ENCODE measurements at places on chromosomes 7 and 10.

- peak; percentile 80 for DNase-seq
These were observed 11.4 kb downstream of the ATG9B start for GRCh38 chr7:151012911-151013347.

GRCh38 chr10:112078003-112078402, 105.6 kb downstream of the GPAM start:
- DNase-seq = no peak

DNA sequence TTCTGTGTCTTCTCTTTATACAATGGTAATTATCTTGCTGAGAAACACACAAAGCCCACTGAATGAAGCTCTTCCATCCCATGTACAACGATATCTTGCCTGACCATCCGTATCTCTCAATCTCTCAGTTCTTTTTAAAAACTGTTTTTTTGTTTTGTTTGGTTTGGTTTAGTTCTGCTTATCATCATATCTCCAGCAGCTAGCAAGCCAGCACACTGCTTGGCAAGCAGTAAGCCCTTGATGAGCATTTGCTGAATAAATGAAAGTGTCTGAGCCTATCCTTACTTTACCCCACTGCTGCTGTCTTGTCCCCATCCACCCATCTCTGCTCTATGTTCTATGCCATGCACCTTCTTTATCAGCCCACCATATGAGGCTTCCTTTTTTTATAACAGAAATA, 34.2 kb downstream of the ITGB1 start:
- peak; percentile 65 for DNase-seq

DNA sequence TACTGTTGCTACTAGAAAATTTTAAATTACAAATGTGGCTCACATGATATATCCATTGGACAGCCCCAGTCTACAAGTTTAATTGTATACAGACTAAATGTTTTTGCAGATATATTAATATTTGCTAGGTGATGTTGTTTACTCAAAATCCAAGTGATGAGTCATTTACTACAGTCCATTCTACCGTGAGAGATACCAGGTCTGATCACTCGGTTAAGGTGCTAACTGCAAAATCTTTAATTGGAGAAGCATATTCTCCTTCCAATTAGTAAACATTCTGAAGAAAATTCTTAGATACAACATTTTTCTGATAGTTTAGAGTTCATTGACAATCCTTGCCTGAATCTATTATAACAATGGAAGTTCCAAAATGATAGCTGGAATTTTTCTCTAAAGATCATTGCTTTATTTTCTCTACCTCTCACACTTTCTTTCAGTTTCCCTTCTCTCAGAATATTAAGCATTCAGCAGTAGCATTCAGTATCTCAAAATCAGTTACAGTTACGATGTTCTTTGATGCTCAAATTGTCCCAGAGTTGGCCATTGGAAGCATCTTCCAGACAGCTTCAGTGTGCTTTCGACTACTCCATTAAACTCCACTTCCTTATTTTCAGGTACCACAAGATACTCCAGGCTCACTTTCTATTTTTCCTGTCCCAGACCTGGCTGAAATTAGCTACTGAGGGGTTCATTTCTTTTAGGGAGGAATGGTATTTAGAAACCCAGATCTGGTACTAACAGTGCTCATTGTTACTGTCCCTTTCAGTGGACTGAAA, 2.3 kb downstream of the ABCB1 start:
- DNase-seq = no peak
